ENCODE measurements at places on chromosomes 3 and 15. TPM values are rescaled to one million over a fixed set of nuclear protein-coding genes. Genes with fewer than 3 reads are reported as not detected.

Gene PDCD6IP
- total RNA-seq: 151 TPM

Gene ZNF619
- 3.8 TPM for total RNA-seq

Gene MRPL3
- total RNA-seq: 80.3 TPM

Gene SMAD6
- total RNA-seq: 113 TPM

Gene SYNPR
- total RNA-seq: not detected

Gene NRG4
- not detected for total RNA-seq

Gene HTR3E
- total RNA-seq: not detected

Gene STRIT1
- not detected for total RNA-seq

Gene KBTBD12
- 14.5 TPM for total RNA-seq

Gene MAP6D1
- 4.3 TPM for total RNA-seq

Gene C2CD4A
- 1.8 TPM for total RNA-seq

Gene PAK6
- 0.68 TPM for total RNA-seq

Gene MAP2K1
- total RNA-seq: 58.7 TPM

Gene CLDN11
- total RNA-seq: 2.7 TPM

Gene CPEB1
- total RNA-seq: 2.0 TPM

Gene KLF15
- total RNA-seq: 90.2 TPM

Gene REC114
- total RNA-seq: not detected

Gene MRAS
- total RNA-seq: 62.3 TPM

Measured in thoracic aorta (tissue), 2 donors.